ENCODE measurements at places on chromosomes 1 and 21. TPM values are rescaled to one million over a fixed set of nuclear protein-coding genes. Genes with fewer than 3 reads are reported as not detected.

DNA sequence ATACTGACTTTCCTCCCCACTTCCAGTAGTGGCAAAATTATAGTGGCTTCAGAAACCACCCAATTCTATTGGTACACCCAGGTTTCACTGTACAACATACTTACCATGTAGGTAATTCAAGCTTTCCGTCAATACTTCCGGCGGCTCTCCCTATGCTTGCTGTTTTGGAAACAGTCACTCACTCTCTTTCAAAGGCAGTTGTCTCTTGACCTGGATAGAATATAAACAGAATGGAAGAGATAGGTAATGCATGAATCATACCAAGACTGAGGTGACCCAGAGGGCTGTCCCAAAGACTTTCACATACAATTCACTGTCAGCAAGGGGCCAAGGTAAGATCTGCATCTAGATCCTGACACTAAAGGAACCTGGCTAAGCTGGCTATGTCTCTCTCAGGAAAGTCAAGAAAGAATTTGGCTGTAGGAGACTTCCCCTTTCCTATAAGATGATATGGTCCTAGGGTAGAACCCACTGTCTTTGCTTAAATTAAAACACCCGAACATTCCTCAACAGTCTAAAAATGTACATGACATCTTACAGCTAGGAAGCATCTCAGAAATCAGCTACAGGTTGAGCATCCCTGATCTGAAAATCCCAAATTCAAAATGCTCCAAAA is 59.6 kb downstream of the LUZP1 start:
- no peak for DNase-seq

- no peak for DNase-seq
Observed at GRCh38 chr1:110047463-110047862, 13.0 kb downstream of the STRIP1 start.

- no peak for DNase-seq
Observed at GRCh38 chr21:40947713-40948112, 100.8 kb upstream of the DSCAM start.

MRAP gene
- polyA plus RNA-seq = not detected

CYP2J2 gene
- polyA plus RNA-seq = not detected

ADGRL4 gene
- not detected for polyA plus RNA-seq

KRTAP19-3 gene
- polyA plus RNA-seq = not detected

All from naive B cell (primary cell).